ENCODE measurements at places on chromosomes 4 and X. TPM values are rescaled to one million over a fixed set of nuclear protein-coding genes. Genes with fewer than 3 reads are reported as not detected.

CTAG2 gene
- total RNA-seq = not detected

GRCh38 chr4:11250510-11250909 lies 178.2 kb downstream of the HS3ST1 start:
- DNase-seq = no peak
- H3K27ac ChIP-seq = no peak overlapping the region
- no peaks in the 10 kb centered on the region for H3K36me3 ChIP-seq

AFM gene
- total RNA-seq = not detected

DNA sequence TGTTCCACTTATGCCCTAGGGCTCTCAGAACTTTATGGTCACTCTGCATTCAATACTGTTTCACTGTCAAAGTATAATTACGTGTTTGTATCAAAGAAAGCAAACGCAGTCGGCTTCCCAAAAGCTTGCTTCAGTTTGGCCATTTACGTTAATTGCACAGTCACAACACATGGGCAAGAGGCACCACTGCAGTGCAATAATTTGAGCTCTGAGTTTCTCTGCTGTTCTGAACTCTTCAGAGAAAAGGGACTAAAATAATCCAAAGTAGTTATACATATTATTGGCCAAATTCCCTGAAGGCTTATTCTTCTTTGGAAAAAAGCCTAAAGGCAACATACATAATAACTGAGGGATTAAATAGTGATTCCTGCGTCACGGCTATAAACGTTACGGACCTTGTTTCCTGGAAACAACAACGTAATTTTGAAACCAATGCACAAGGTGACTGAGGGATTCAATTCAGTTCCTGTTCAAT lies 51.3 kb downstream of the RNF150 start:
- no peaks in the 10 kb centered on the region for H3K27me3 ChIP-seq
- H3K36me3 ChIP-seq = no peaks in the 10 kb centered on the region
- peaks cover 11% of the 10 kb centered on the region for H3K4me1 ChIP-seq
- DNase-seq = peak; percentile 76
- H3K27ac ChIP-seq = peak overlapping the region; percentile 29

SORBS2 gene
- 17.7 TPM for total RNA-seq

MAGEB17 gene
- 0.09 TPM for total RNA-seq

DIPK2B gene
- 14.4 TPM for total RNA-seq

GRCh38 chr4:41683326-41683725 lies 65.2 kb downstream of the PHOX2B start:
- DNase-seq = no peak
- H3K27ac ChIP-seq = no peak overlapping the region
- H3K27me3 ChIP-seq = no peaks in the 10 kb centered on the region
- H3K36me3 ChIP-seq = peaks cover 60% of the 10 kb centered on the region
- H3K4me1 ChIP-seq = no peaks in the 10 kb centered on the region

ATP2B3 gene
- 0.18 TPM for total RNA-seq

- no peak for DNase-seq
- H3K4me1 ChIP-seq = no peaks in the 10 kb centered on the region
- H3K27ac ChIP-seq = no peak overlapping the region
- no peak overlapping the region for H3K4me3 ChIP-seq
- H3K36me3 ChIP-seq = peaks cover 5% of the 10 kb centered on the region
- H3K27me3 ChIP-seq = no peaks in the 10 kb centered on the region
Measured at GRCh38 chr4:119592830-119593229, 35.8 kb downstream of the PDE5A start.

DNA sequence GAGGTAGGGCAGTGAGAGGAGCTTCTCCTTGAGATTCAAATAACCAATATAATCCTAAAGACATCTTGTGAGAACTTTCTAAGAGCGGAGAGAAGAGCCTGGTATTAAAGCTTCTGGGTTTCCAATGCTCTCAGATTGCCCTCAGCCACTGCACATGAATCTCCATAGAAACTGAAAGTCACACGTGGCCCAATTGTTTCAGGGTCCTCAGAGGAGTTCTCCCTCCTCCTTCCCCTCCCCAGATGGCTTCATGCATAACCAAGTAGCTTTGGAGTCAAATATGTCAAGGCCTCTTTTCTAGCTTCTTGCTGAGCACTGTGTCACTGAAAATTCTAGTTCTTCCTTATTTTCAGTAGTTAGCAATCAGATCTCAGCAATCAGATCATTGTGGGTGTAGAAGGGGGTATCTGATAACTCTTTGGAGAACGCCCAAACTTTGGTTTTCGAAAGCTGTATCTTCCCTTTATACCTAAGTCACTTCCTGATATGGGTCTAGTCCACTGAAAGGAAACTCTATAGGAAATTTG lies 2.2 kb downstream of the BTK start:
- no peaks in the 10 kb centered on the region for H3K4me1 ChIP-seq
- H3K27ac ChIP-seq = no peak overlapping the region
- H3K4me3 ChIP-seq = no peak overlapping the region
- no peak for DNase-seq

DNA sequence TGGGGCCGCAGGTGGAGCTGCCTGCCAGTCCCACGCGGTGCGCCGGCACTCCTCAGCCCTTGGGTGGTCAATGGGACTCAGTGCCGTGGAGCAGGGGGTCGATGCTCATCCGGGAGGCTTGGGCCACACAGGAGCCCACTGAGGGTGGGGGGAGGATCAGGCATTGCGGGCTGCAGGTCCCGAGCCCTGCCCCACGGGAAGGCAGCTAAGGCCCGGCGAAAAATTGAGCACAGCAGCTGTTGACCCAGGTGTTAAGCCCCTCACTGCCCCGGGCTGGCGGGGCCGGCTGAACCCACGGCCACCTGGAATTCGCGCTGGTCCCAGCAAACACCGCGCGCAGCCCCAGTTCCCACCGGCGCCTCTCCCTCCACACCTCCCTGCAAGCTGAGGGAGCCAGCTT lies 26.1 kb downstream of the VCX2 start:
- DNase-seq = no peak
- peaks cover 3% of the 10 kb centered on the region for H3K27me3 ChIP-seq
- H3K4me3 ChIP-seq = no peak overlapping the region
- H3K4me1 ChIP-seq = no peaks in the 10 kb centered on the region
- no peak overlapping the region for H3K27ac ChIP-seq

- no peak for DNase-seq
- no peak overlapping the region for H3K27ac ChIP-seq
- peaks cover 22% of the 10 kb centered on the region for H3K36me3 ChIP-seq
- no peaks in the 10 kb centered on the region for H3K27me3 ChIP-seq
- H3K4me3 ChIP-seq = no peak overlapping the region
Measured at GRCh38 chr4:52614241-52614640, 44.9 kb downstream of the USP46 start.

GRCh38 chr4:116070283-116070682 lies 956.9 kb upstream of the NDST4 start:
- no peak overlapping the region for H3K4me3 ChIP-seq
- no peak for DNase-seq
- no peaks in the 10 kb centered on the region for H3K36me3 ChIP-seq
- H3K27ac ChIP-seq = no peak overlapping the region

DNA sequence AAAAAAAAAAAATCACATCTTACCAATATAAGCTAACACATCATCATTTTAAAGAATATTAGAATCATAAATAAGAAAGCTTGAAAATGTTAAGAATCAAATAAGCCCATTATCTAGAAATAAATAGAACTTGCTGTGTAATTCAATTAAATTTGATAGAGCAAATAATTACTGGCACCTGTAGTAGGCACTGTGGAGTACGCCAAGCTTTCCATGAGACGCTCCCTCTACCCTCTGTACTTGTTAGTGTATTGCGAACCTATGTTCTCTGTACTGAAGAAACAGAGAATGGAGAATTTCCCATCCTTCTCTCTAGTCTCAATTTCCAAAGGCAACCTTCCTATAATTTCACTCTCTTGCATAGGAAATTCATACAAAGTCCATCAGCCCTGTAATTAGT lies 61.7 kb upstream of the HAND2 start:
- no peak for DNase-seq
- H3K27me3 ChIP-seq = no peaks in the 10 kb centered on the region
- no peak overlapping the region for H3K4me3 ChIP-seq
- no peaks in the 10 kb centered on the region for H3K4me1 ChIP-seq
- H3K27ac ChIP-seq = no peak overlapping the region
- no peaks in the 10 kb centered on the region for H3K36me3 ChIP-seq

DNA sequence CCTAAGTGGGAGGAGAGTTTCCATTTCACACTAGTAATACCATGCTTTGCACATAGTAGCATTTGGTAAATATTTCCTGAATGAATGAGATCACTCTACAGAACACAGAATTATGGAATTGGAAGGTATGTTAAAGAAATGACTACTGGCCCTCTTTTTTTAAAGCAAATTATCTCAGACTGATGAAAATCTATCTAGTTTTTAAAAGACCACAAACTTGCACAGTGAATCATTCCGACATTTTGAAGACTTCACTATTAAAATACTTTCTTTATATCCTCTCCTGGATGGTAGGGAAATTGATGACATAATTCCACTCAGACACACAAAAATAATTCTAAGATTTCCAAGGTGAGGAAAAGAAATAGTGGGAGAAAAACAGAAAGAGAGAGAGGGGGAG lies 68.4 kb upstream of the ETNPPL start:
- no peak overlapping the region for H3K27ac ChIP-seq
- DNase-seq = no peak
- H3K4me3 ChIP-seq = no peak overlapping the region
- peaks cover 7% of the 10 kb centered on the region for H3K4me1 ChIP-seq
- no peaks in the 10 kb centered on the region for H3K36me3 ChIP-seq

- no peaks in the 10 kb centered on the region for H3K4me1 ChIP-seq
- H3K27me3 ChIP-seq = no peaks in the 10 kb centered on the region
- H3K4me3 ChIP-seq = no peak overlapping the region
- H3K36me3 ChIP-seq = no peaks in the 10 kb centered on the region
Measured at GRCh38 chr4:181350615-181351415, 892.4 kb upstream of the TENM3 start.

GRCh38 chrX:31298916-31299315 lies 227.1 kb upstream of the FTHL17 start:
- no peak for DNase-seq
- no peak overlapping the region for H3K4me3 ChIP-seq
- H3K36me3 ChIP-seq = no peaks in the 10 kb centered on the region
- no peak overlapping the region for H3K27ac ChIP-seq

DNA sequence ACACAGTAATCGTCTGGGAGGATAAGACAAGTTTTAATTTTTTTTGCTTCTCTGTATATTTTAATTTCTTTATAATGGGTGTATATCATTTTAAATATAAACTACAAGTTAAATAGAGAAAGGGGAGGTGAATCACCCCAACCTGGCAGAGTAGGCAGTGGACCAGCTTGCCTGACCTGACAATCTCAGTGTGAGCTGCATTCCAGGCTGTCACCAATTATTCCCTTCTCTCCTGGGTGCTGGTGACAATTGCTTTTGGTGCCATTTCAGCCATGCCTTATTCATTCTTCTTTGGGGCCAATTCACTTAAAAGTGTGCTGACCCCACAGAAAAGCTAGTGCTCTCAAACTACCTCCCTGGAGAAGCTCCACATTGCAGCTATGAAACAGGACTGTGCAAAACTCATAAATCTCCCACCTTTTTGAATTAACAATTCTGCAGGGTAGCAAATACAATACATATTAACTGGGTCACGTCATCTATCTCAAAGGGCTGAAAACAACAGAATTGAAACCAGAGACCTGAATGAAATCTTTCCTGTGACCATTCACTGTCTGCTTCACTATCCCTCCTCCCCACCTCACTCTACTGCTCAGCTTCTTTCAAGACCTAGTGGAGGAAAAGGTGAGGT lies 359.0 kb downstream of the HS3ST1 start:
- H3K27ac ChIP-seq = no peak overlapping the region
- no peaks in the 10 kb centered on the region for H3K27me3 ChIP-seq
- no peak for DNase-seq
- no peaks in the 10 kb centered on the region for H3K4me1 ChIP-seq

GRCh38 chr4:119010909-119011606 lies 122.4 kb downstream of the SYNPO2 start:
- H3K36me3 ChIP-seq = no peaks in the 10 kb centered on the region
- no peaks in the 10 kb centered on the region for H3K27me3 ChIP-seq
- no peak overlapping the region for H3K27ac ChIP-seq
- H3K4me1 ChIP-seq = no peaks in the 10 kb centered on the region
- DNase-seq = no peak

DNA sequence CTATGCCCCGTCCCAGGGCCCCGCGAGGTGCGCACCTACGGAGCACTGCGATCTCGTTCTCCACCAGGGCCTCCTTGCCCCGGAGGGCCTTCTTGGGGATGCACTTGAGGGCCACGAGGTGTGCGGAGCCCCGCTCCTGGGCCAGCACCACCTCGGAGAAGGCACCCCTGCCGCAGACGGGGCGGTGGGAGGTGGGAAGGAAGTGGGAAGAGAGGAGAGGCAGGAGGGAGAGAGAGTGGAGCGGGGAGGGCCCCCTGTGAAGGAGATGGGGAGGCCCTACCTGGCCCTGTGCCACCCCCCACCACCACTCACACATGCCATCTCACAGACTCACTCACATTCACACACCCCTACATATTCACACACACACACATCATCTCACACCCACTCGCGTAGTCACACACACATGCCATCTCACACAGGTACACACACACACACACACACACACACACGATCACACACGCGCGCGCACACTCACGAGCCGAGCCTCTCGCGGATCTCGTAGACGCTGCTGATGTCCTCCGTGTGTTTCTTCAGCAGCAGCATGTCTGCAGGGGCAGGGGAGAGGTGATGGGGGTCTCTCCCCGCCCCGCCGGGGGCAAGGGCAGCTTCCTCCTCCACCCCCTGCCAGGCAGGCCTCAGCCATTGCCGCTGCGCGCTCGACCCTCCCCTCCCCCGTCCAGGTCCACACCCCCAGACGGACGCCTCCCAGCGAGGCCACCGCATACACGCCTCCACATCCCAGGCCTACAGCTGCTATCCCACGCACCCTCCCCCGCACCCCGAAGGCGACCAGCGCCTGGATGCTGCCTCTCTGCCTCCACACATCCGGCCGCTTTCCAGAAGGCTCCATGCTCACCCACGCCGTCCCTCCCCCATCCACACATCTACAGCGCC lies 834 bp downstream of the PNCK start:
- DNase-seq = no peak
- H3K4me3 ChIP-seq = no peak overlapping the region
- no peaks in the 10 kb centered on the region for H3K36me3 ChIP-seq
- no peak overlapping the region for H3K27ac ChIP-seq

DNA sequence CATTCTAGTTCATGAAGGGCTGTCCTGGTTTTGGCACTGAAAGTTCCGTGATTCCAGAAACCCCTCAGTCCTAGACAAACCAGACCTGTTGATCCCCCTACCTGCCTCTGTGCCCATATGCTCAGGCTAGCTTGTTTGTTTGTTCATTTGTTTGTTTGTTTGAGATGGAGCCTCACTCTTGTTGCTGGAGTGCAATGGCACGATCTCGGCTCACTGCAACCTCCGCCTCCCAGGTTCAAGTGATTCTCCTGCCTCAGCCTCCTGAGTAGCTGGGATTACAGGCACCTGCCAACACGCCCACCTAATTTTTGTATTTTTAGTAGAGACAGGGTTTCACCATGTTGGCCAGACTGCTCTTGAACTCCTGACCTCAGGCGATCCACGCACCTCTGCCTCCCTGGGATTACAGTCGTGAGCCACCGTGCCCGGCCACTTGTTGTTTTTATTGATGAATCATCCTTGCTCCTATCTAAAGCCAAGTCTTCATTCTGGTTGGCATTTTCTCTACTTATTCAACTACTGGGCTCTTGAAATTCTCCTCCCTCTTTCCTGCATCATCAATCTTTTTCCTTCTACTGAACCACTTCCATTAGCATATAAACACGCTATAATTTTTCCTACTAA lies 86.3 kb upstream of the BMP2K start:
- no peak for DNase-seq
- no peaks in the 10 kb centered on the region for H3K4me1 ChIP-seq
- no peak overlapping the region for H3K4me3 ChIP-seq
- H3K36me3 ChIP-seq = no peaks in the 10 kb centered on the region
- no peaks in the 10 kb centered on the region for H3K27me3 ChIP-seq
